ENCODE measurements at places on chromosomes 6 and 20.

GRCh38 chr6:123519189-123519505, 117.6 kb downstream of the TRDN start:
- DNase-seq = peak; percentile 27
- no peaks in the 10 kb centered on the region for H3K4me1 ChIP-seq
- no peaks in the 10 kb centered on the region for H3K27me3 ChIP-seq
- H3K27ac ChIP-seq = no peak overlapping the region

GRCh38 chr6:109896341-109896740, 81.8 kb upstream of the GPR6 start:
- no peaks in the 10 kb centered on the region for H3K36me3 ChIP-seq
- DNase-seq = no peak
- H3K4me1 ChIP-seq = no peaks in the 10 kb centered on the region
- H3K27me3 ChIP-seq = no peaks in the 10 kb centered on the region

- no peak overlapping the region for H3K4me3 ChIP-seq
- no peaks in the 10 kb centered on the region for H3K27me3 ChIP-seq
- no peaks in the 10 kb centered on the region for H3K4me1 ChIP-seq
- H3K27ac ChIP-seq = no peak overlapping the region
These were observed 141.1 kb downstream of the CD164 start for GRCh38 chr6:109241199-109241598.

DNA sequence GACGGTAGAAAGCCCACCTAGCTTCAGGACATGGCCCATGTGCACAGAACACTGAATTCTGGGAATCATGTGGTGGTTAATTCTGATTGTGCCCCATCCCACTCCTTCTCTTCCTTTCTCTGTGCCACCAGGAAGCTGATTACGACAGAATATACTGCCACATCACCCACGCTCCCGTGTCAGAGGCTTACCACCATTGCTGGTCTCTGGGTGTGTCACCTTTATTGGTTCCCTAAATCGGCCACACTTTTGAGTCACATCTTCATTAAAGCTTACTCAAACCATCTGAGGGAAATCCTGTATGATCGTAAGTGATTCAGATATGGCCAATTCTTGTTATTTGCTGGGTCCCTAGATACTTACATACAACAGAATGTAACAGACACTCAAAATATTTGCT, 3.1 kb downstream of the TRMT6 start:
- no peak for DNase-seq
- H3K27me3 ChIP-seq = no peaks in the 10 kb centered on the region
- no peak overlapping the region for H3K27ac ChIP-seq
- H3K36me3 ChIP-seq = no peaks in the 10 kb centered on the region

- no peaks in the 10 kb centered on the region for H3K27me3 ChIP-seq
- DNase-seq = no peak
- no peak overlapping the region for H3K27ac ChIP-seq
- no peak overlapping the region for H3K4me3 ChIP-seq
- no peaks in the 10 kb centered on the region for H3K4me1 ChIP-seq
- H3K36me3 ChIP-seq = no peaks in the 10 kb centered on the region
These were observed 3.9 kb upstream of the BPIFA2 start for GRCh38 chr20:33163856-33164762.

- H3K4me3 ChIP-seq = no peak overlapping the region
- no peak overlapping the region for H3K27ac ChIP-seq
- no peaks in the 10 kb centered on the region for H3K4me1 ChIP-seq
- H3K36me3 ChIP-seq = no peaks in the 10 kb centered on the region
These were observed 326.7 kb upstream of the MAN1A1 start for GRCh38 chr6:119676230-119676629.

- no peaks in the 10 kb centered on the region for H3K4me1 ChIP-seq
- no peak for DNase-seq
- peaks cover 9% of the 10 kb centered on the region for H3K27me3 ChIP-seq
- no peak within 1 kb of the TSS for H3K27ac ChIP-seq
- H3K4me3 ChIP-seq = no peak within 1 kb of the TSS
These were observed at the start of gene CHRNA4 for GRCh38 chr20:63360850-63361518. TSS of gene CHRNA4 (minus strand) at chr20:63361349. CDS start at chr20:63361165, 184 bp downstream.

DNA sequence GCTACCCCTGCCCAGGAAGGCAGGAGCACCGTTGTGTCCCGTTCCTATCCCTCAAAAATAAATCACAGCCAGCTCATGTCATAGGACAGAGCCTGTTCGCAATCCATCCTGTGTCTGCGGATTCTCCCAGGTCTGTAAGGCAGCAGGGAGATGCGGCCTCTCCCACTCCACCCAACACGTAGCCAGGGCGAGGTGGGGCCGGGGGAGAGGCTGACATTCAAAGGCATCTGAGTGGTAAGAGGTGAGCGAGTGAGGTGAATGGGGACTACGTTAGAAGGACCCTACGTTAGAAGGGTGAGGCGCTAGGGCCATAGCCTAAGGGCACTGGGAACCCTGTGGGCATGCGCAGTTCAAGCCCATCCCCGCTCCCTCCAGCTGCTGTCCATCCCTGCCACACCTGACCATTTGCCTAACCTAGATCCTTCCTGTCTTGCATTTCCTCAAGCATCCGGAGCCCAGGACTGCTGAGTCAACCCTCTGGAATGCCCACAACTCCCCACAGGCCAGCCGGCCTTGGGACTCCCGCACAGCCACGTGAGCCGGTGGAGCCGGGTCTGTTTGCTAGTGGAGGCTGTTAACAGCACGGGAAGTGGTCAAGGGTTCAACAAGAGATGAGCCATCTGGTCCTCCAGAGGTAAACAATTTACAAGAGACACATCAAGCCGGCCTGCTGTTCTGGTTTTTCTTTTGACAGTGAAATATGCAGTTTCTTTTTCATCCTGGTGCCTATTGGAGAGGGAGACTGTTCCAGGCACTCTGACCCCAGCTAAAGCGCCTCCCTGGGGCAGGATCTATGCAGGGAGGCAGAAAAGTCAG, 45.9 kb downstream of the RIPOR3 start:
- H3K27me3 ChIP-seq = no peaks in the 10 kb centered on the region
- no peak overlapping the region for H3K4me3 ChIP-seq
- peak; percentile 88 for DNase-seq
- peaks cover 7% of the 10 kb centered on the region for H3K4me1 ChIP-seq
- H3K27ac ChIP-seq = peak overlapping the region; percentile 87

- no peaks in the 10 kb centered on the region for H3K36me3 ChIP-seq
- H3K4me3 ChIP-seq = no peak overlapping the region
- no peaks in the 10 kb centered on the region for H3K27me3 ChIP-seq
- no peak for DNase-seq
- H3K4me1 ChIP-seq = no peaks in the 10 kb centered on the region
These were observed 4.2 kb upstream of the SERPINB1 start for GRCh38 chr6:2845880-2846208.

- peak overlapping the region; percentile 30 for H3K27ac ChIP-seq
- H3K36me3 ChIP-seq = no peaks in the 10 kb centered on the region
- peaks cover 6% of the 10 kb centered on the region for H3K4me1 ChIP-seq
- no peak for DNase-seq
- H3K27me3 ChIP-seq = no peaks in the 10 kb centered on the region
- no peak overlapping the region for H3K4me3 ChIP-seq
These were observed 29.7 kb downstream of the SLC22A23 start for GRCh38 chr6:3426927-3427686.

DNA sequence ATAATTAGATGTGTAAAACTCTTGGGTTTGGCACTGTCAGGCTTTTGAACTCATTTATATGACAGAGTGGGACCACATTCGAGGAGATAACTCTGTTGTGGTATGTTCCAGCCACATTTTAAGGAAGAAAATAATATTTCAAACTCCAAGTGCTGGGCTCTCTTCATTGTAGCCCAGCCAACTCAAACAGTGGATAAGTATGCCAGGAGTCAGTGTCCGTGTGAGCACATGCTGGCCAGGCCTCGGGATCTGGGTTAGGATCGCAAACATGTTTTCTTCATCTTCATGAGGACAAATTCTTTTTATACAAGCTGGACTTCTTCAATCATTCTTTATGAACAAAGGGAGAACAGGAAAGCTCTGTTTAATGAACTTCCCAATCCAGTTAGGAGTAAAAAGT, 497.5 kb downstream of the MAFB start:
- H3K4me1 ChIP-seq = no peaks in the 10 kb centered on the region
- H3K4me3 ChIP-seq = no peak overlapping the region
- DNase-seq = no peak
- H3K27me3 ChIP-seq = no peaks in the 10 kb centered on the region
- no peak overlapping the region for H3K27ac ChIP-seq

DNA sequence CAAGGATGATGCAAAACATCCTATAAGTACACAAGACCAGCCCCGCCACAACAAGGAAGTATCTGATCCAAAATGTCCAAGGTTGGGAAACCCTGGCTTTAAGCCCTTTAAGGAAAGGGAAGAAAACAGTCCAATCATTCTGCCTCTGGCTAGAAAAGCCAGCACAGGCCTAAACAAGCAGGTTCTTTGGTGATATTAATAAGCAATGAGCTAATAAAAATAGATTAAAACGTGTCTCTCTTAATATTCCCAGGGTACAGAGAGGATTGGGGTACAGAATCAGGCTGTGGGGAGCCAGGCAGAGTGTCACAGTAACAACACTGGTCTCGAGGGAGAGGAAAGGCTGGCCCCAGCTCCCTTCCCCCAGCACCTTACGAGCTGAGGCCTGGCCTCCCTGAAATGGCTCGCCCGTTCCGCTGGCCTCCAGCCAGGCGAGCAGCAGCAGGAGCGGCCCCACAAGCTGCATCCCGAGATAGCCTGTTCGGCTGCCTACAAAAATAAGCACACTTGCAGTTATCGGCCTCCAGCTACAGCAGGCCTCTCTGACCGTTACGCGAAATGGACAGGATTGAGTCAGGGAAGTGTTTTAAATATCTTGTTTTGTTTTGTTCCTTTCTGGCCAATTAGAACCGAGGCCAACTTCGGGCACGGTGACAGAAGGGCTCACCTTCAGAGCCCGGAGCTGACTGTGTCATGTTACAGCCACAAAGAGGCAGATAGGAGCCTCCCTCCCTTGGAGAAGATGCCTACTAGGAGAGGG, 4.0 kb upstream of the ZMYND8 start:
- peak overlapping the region; percentile 99 for H3K27ac ChIP-seq
- no peak overlapping the region for H3K4me3 ChIP-seq
- H3K36me3 ChIP-seq = no peaks in the 10 kb centered on the region
- no peaks in the 10 kb centered on the region for H3K27me3 ChIP-seq
- peaks cover 37% of the 10 kb centered on the region for H3K4me1 ChIP-seq

GRCh38 chr6:148358196-148358785, 15.7 kb downstream of the SASH1 start:
- H3K27me3 ChIP-seq = no peaks in the 10 kb centered on the region
- DNase-seq = peak; percentile 51
- no peaks in the 10 kb centered on the region for H3K36me3 ChIP-seq
- H3K4me1 ChIP-seq = no peaks in the 10 kb centered on the region
- H3K27ac ChIP-seq = peak overlapping the region; percentile 24

DNA sequence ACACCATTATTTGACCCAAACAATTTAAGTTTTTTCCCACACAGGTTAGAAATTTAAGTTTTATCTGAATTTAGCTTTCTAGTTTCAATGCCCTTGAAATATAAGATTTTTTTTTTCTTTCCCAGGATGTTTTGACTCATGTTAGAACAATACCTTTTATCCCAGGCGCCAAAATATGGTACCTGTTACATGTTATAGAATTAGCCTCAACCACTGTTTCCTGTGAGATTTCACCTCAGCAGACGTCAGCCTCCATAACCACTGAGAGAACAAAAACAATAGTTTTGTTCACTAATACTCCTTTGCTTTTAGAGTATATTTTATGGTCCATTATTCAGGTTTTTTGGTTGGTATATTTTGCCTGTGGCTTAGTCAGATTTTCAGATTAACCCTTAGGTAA, 302.9 kb downstream of the CDKAL1 start:
- H3K4me3 ChIP-seq = no peak overlapping the region
- no peaks in the 10 kb centered on the region for H3K27me3 ChIP-seq
- H3K36me3 ChIP-seq = no peaks in the 10 kb centered on the region
- no peak for DNase-seq
- H3K27ac ChIP-seq = no peak overlapping the region

- H3K36me3 ChIP-seq = no peaks in the 10 kb centered on the region
- no peak for DNase-seq
- H3K4me3 ChIP-seq = no peak overlapping the region
- no peaks in the 10 kb centered on the region for H3K27me3 ChIP-seq
These were observed 45.9 kb upstream of the RALY start for GRCh38 chr20:33947709-33948295.

DNA sequence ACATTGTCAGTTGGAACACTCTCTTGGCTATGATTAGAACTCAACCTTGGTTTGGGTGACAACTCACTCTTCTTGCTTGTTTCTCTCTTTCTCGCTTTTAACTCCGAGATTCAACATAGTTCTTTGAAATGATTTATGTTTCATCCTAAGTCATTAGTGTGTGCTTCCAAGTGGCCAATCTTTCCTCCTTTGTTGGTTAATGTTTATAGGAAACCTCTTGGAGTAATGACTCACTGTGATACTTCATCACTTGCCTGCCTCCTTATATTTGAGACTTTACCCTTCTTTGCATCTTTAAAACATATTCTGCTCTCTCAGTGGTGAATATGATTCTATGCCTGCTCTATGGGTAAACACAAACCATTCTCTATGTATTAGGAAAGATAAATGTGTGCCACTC, 279.7 kb upstream of the FLRT3 start:
- H3K36me3 ChIP-seq = no peaks in the 10 kb centered on the region
- no peaks in the 10 kb centered on the region for H3K27me3 ChIP-seq
- no peak for DNase-seq
- no peak overlapping the region for H3K27ac ChIP-seq

DNA sequence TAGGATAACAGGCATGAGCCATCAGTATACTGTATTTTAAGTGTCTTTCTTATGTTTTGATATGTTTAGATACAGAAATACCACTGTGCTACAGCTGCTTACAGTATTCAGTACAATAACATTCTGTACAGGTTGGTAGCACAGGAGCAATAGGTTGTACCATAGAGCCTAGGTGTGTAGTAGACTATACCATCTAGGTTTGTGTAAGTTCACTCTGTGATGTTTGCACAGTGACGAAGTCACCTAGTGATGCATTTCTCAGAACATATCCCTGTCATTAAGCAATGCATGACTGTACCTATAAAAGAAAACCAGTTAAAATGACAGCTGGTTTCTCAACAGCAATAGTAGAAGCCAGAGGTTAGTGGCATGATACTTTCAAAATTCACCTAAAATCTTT, 3.0 kb upstream of the ZBTB24 start:
- H3K27me3 ChIP-seq = no peaks in the 10 kb centered on the region
- H3K36me3 ChIP-seq = no peaks in the 10 kb centered on the region
- no peak overlapping the region for H3K4me3 ChIP-seq
- H3K4me1 ChIP-seq = peaks cover 7% of the 10 kb centered on the region
- H3K27ac ChIP-seq = no peak overlapping the region
- DNase-seq = no peak

DNA sequence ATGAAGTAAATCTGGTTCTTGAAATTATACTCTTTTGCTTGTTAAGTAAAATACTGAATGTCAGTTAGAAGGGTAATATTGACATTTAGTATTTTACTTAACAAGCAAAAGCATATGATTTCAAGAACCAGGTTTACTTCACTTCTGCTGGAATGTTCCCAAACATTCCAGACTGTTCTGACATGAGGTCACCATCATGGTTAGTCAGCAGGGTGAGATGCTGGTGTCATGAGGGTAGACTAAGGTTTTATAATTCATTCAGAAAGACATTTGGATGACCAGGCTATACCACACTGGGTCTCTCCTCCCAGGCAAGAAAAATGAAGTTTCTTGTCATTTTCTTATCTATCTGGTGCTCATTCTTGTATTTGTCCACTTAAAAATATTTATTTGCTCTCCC, 414.4 kb upstream of the MMS22L start:
- DNase-seq = no peak
- H3K27me3 ChIP-seq = no peaks in the 10 kb centered on the region
- H3K4me3 ChIP-seq = no peak overlapping the region
- no peaks in the 10 kb centered on the region for H3K36me3 ChIP-seq
- H3K4me1 ChIP-seq = no peaks in the 10 kb centered on the region

GRCh38 chr20:57618091-57618763, 2.0 kb downstream of the ZBP1 start:
- H3K4me1 ChIP-seq = no peaks in the 10 kb centered on the region
- no peak overlapping the region for H3K27ac ChIP-seq
- H3K36me3 ChIP-seq = no peaks in the 10 kb centered on the region
- no peak for DNase-seq
- no peaks in the 10 kb centered on the region for H3K27me3 ChIP-seq
- no peak overlapping the region for H3K4me3 ChIP-seq

Measured in uterus (tissue), 4 donors.